ENCODE measurements at places on chromosomes 13 and 19.

DNA sequence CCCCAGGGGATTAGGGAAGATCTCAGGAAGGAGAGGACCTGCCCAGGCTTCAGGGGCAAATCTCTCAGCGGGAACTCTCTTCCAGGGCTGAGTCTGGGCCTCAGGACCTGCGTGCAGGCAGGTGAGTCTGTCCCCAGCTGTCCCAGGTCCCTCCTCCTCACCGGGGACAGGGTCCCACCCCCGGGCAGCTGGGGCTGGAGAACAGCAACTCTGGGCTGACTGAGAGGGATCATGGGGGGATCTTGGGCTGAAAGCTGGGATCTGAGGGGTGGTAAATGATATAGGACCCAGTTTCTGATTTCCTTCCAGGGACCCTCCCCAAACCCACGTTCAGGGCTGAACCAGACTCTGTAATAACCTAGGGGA, 14.3 kb downstream of the LILRA1 start:
- no peak for DNase-seq

DNA sequence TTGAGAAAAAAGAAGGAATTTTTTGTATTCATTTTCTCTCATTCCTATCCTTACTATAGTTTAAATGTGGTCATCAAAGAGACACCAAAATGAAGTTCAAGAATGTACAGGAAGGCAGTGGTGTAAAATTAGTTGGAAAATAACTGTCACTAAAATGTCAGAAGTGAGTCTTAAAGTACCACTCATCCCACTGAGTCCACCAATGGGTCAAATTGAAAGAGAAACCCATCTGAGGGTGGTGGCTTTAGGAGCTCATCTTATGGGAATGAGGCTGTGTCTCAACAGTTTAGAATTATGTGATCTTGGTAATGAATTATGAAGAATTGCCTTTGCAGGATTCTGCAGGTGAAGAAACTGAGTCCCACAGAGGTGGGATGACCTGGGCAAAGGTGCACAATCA, 403.5 kb downstream of the FGF9 start:
- no peak for DNase-seq

GRCh38 chr13:53848366-53848961, 819.9 kb downstream of the OLFM4 start:
- DNase-seq: no peak

DNA sequence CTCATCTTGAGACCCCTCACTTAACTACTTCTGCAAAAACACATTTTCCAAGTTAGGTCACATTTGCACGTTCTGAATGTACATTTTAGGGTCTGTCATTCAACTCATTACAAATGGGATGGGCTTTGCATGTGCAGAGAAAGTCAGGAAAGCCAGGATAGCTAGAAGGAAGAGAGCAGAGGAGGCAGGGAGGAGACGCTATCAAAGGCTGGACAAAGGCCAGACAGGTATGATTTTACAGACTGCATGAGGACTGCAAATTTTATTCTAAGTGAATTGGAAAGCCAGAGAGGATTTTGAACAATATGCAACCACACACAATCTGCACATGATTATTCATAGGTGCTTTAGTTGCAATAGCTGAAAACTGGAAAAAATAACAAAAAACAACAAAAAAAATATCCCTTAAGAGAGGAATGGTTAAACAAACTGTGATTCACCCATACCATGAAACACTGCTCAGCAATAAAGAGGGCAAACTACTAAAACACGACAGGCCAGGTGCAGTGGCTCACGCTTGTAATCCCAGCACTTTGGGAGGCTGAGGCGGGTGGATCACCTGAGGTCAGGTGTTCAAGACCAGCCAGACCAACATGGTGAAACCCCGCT, 21.1 kb downstream of the SYDE1 start:
- DNase-seq: no peak

DNA sequence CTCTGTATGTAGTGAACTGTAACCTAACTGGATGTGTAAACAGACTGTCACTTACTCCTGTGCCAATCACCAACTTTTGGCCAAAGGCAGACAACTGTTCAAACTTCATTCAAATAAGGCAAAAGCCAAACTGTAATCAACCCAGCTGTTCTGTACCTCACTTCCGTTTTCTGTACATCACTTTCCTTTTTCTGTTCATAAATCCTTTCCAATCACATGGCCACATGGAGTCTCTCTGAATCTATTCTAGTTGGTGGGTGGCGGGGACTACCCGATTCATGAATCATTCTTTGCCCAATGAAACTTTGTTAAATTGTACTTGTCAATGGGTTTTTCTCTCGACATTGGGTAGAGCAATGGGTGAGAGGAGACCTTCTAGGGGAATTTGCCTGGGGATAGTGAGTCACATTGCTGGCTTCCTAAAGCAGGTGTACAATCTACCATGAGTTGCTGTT, 178.3 kb upstream of the RFC3 start:
- DNase-seq: no peak

GRCh38 chr13:74662905-74663304, 528.7 kb upstream of the KLF12 start:
- DNase-seq: no peak

All from RCC 7860 (cell line).